ENCODE measurements at places on chromosomes 7 and 10. TPM values are rescaled to one million over a fixed set of nuclear protein-coding genes. Genes with fewer than 3 reads are reported as not detected.

DNA sequence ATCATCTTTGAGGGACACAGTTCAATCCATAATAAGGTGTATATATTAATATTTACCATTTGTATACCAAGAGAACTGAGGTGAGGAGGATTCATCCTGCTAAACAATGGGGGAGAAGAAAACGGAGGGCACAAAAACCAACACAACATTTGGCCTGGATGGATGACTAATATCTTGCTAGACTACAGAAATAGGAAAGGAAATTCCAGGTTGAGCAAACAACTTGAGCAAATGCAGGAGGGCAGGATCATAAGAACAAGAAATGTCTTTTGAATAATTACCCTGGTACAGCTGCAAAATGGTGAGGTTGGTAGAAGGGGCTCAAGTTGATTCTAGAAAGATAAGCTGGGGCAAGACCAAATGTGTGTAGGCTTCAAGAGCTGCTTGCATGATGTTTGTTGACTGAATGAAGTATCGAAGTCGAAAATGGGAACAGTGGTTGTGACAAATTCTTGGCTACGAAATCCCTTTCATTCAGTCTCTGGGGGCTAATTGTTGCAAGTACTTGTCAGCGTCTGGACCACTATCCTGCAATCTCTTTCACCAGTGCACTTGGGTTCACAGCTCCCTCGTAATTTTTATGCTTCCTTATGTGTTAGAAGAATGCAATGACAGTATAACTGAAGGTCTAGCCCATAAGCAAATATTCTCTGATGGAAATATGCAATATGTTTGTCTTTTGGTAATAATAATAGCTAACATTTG is 176.2 kb downstream of the PTEN start:
- peak; percentile 38 for DNase-seq

- no peak for DNase-seq
Observed at GRCh38 chr10:101238732-101239105, 9.5 kb upstream of the LBX1 start.

GRCh38 chr10:112835944-112836451 is 114.0 kb upstream of the TCF7L2 start:
- no peak for DNase-seq

DNA sequence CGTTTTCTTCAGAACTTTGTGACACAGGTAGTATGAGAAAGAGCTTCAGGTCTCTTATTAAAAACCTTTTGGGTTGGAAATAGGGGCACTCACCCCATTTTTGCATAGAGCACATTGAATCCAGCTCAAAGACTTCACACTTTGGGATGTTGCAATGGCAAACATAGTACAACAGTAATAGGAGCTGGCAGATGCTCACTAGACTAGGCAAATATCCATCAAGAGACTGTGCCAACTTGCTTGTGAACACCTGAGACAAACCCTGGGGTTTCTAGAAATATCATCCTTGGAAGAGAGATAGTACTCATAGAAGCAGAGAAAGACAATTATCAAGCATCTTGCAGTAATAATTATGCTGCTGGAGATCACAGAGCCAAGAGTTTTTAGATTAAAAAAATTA is 280.0 kb downstream of the CACNA2D1 start:
- DNase-seq, result no peak

- no peak for DNase-seq
Observed at GRCh38 chr7:142642316-142642715, 107.0 kb upstream of the PRSS1 start.

GRCh38 chr7:152504816-152505215 is 69.0 kb upstream of the KMT2C start:
- DNase-seq, result no peak

- DNase-seq, result no peak
Observed at GRCh38 chr10:49382226-49382625, 13.7 kb downstream of the DRGX start.

GRCh38 chr7:40883826-40884225 is 749.0 kb downstream of the SUGCT start:
- DNase-seq, result no peak

DNA sequence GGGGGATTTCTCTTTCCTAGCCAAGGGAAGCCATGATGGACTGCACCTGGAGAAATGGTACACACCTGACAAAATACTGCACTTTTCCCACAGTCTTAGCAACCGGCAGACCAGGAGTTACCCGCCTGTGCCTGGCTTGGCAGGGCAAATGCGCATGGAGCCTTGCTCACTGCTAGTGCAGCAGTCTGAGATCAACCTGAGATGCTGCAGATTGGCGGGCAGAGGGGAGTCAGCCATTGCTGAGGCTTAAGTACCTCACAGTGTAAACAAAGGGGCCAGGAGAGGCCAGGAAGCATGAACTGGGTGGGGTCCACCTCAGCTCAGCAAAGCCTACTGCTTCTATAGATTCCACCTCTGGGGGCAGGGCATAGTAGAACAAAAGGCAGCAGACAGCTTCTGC is 49.4 kb downstream of the OR13A1 start:
- DNase-seq, result no peak

- no peak for DNase-seq
Observed at GRCh38 chr10:106506526-106507283, 657.8 kb downstream of the SORCS1 start.

- no peak for DNase-seq
Observed at GRCh38 chr7:22563621-22564241, 63.7 kb upstream of the STEAP1B start.

- no peak for DNase-seq
Observed at GRCh38 chr10:28800144-28800543, 122.8 kb downstream of the BAMBI start.

- no peak for DNase-seq
Observed at GRCh38 chr10:70479626-70480238, 1.2 kb downstream of the PALD1 start.

The SLC18A3 gene
- total RNA-seq, result not detected

GRCh38 chr10:120951288-120951687 is 100.1 kb downstream of the WDR11 start:
- DNase-seq, result no peak

The SFTPA1 gene
- total RNA-seq, result not detected

- DNase-seq, result peak; percentile 83
Observed at GRCh38 chr10:25493122-25493893, 318.5 kb downstream of the GPR158 start.

- DNase-seq, result no peak
Observed at GRCh38 chr7:26553582-26553981, 261.9 kb downstream of the SNX10 start.

DNA sequence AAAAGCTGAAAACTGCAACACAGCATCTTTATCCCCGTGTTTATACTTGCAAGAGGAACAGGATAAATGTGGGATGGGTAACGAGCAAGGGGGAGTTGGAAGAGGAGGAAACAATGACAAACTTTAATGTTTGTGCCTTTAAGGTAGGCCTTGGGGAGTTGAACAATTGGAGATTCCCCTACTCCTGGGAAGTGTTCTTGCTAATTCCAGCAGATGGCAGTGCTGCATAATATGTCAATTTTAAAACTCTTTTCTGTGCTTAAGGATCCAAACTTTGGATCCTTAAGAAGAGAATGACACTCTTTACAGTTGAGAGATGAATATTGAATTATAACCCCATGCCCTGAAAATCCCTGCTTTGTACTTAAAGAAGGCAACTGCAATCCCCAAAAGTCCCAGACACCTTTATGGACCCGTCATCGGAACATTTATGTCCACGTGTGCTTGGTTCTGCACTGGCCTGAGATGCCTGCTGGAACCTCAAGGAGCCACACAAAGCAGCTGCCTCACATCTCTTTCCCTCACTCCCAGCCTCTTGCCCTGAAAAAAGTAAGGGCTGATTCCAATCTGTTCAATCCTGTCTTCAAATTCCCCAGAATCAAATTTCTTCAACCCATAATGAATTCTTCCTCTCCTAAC is 12.0 kb downstream of the IFIT5 start:
- peak; percentile 71 for DNase-seq

The TRPV5 gene
- total RNA-seq, result not detected

DNA sequence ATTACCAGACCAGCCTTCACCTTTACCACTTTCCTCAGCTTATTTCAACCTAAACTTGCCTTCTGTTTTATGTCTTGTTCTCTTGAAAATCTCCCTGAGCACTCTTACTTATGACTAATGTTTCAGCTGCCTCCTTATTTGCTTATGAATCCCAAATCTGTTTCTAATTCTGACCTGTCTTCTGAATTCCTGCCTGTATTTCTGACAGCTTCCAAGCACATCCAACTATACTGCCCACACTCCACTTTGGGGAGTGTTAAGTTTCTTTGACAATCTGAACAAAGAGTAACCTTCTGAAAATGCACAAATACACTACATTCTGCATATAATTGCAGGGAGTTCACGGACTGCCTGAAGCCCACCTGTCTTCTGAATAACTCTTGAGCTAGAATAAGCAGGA is 48.7 kb downstream of the ARMC3 start:
- no peak for DNase-seq

The INHBA gene
- 3.0 TPM for total RNA-seq

Measured in LHCN-M2 (cell line).